ENCODE measurements at places on chromosomes 6 and 20.

- no peak for DNase-seq
Observed at GRCh38 chr6:89330910-89331309, 15.8 kb upstream of the GABRR2 start.

DNA sequence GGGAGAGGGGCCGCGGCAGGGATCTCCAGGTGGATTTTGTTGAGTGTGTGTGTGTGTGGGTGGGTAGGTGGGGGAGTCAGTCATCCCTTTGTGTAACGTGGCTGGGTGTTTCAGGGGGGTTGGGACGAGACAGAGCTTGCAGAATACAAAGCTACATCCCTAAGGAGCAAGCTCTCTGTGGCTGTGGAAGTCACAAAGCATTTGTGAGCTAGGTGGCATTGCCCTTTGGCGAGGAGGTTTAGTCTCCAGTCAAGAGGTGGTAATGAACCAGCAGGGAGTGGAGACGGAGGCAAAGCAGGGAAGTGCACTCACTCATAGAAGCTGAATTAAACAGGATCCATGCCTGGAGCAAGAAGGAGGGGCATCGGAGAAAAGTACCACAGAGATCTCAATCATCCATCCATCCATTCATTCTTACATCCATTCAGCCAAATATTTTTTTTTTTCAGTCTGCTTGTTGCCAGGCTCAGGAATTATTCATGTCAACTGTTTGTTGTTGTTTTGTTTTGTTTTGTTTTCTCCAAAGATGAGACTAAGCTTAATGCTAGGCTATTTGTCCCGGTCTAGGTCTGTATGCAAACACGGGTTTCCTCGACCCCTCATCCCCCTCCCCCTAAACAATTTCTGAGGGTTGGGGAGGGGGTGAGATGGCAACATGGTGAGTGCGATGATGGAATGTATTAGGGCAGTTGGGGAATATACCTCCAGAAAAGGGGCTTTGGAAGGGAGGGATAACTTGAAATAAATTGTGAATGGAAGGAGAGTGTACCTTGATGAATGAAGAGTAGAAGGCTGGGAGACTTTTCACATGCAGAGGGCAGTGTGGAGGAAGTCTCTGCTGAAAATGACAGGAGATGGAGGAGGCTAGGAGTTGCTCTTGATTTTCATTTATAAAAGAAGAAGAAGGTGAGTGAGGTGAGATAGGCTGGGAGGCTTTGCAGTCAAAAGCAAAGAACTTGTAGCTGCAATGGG lies 1.0 kb downstream of the HCRTR2 start:
- no peak for DNase-seq

DNA sequence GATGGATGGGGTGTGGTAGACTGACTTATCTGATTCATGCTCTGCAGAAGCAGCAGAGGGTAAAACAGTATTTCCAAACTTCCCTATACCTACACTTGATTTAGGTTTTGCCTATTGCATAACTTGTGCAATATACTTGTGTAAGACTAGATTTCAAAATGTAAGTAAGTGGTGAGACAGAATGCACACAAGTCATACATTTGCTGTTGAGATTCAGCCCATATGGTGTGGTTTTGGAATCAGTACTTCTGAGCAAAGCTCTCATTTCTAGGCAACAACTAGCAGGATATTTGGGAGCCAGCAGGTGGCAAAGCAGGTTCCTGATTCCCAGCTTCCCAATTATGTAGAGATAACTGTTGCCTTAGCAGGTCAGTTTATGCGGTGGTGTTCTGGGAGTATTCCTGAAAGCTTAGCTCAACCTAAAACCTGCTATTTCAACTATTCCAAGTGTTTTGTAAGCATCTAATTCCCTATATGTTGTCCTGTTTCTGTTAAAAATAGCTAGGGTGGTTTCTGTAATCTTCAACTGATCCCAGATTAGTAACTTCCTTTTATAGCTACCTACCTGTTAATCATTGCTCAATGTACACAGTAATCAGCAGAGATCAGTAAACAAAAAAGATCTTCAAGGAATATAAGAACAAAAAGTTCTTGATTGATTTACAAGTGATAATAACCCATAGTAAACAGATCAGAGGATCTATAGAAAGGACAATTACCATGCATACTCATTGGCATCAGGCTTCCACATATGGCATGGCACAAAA lies 8.5 kb upstream of the FABP7 start:
- no peak for DNase-seq

DNA sequence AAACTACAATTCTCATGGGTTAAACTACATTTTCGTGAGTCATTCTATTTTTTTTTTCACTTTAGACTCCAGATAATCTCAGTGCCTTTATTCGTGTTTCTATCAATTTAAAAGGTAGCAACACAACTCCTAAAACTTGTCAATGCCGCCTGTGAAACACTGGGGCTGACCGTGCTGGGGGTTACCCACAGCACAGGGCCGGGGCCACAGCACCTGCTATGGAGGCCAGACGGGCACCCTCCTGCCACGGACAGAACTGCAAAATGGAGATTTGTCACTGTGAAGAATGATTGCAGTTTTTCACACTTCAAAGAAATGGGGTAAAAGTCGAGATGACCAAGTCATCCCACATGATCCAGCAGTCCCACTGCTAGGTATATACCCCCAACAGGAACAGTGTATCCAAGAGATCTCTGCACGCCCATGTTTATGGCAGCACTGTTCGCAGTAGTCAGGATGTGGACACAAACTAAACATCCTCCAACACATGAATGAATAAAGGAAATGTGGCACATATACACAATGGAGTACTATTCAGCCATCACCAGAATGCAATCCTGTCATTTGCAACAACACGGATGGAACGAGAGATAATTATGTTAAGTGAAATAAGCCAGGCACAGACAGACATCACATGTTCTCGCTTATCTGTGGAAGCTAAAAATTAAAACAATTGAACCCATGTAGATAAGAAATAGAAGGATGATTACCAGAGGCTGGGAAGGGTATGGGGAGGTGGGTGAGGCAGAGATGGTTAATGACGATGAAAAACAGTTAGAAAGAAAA lies 290.1 kb downstream of the SMOC2 start:
- DNase-seq: no peak

GRCh38 chr20:58584881-58585752 lies 66.0 kb upstream of the STX16 start:
- DNase-seq: no peak

GRCh38 chr6:13523826-13524622 lies 36.6 kb upstream of the GFOD1 start:
- DNase-seq: no peak

- DNase-seq: no peak
Observed at GRCh38 chr6:146470091-146470770, 73.4 kb upstream of the RAB32 start.

GRCh38 chr20:24977797-24978196 lies 14.8 kb downstream of the APMAP start:
- DNase-seq: no peak

- DNase-seq: no peak
Observed at GRCh38 chr20:38969708-38970107, 7.6 kb downstream of the DHX35 start.

DNA sequence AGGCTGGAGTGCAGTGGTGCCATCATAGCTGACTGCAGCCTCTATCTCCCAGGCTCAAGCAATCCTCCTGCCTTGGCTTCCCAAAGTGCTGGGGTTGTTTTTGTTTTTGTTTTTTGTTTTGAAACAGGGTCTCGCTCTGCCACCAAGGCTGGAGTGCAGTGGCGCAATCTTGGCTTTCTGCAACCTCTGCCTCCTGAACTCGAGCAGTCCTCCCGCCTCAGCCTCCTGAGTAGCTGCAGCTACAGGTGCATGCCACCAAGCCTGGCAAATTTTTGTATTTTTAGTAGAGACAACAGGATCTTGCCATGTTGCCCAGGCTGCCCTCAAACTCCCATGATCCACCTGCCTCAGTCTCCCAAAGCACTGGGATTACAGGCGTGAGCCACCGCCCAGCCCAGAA lies 4.2 kb downstream of the C6orf132 start:
- DNase-seq: no peak

DNA sequence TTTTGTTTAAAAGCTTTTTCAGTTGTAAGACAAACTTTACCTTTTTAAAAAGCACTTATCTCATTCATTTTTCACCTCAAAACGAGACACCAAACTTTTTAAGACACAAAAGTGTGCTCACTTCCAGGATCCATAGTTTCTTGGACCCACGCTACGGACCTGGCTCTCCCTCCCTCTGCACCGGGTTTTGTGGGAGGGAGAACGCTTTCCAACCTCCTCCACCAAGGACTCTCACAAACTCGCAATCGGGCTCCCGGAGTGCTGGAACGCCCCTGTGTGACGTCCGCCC lies 436 bp downstream of the CAGE1 start:
- no peak for DNase-seq

DNA sequence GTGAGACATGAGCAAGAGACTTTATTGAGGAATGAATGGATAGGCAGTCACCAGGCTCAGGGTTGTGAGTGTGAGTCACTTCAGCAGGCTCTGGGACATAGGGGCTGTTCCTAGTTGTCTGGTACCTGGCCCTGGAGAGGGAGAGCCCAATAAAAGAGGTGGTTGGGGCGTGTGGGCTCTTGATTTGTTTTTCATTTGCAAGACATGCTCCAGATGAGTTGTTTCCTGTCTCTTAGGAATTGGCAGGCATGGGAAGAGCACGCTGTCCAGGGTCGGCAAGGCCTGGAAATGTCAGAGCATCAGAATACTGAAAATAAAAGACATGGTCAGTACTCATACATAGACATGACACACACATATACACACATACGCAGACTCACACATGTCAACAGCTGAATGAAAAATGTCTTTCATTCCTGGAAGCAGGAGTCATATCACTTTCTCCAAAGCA lies 166.3 kb upstream of the SULF2 start:
- DNase-seq: peak; percentile 54
